ENCODE measurements at places on chromosomes 11 and 22. TPM values are rescaled to one million over a fixed set of nuclear protein-coding genes. Genes with fewer than 3 reads are reported as not detected.
A peak's percentile ranks its signal among the peaks of the same experiment; 100 is the strongest.

DNA sequence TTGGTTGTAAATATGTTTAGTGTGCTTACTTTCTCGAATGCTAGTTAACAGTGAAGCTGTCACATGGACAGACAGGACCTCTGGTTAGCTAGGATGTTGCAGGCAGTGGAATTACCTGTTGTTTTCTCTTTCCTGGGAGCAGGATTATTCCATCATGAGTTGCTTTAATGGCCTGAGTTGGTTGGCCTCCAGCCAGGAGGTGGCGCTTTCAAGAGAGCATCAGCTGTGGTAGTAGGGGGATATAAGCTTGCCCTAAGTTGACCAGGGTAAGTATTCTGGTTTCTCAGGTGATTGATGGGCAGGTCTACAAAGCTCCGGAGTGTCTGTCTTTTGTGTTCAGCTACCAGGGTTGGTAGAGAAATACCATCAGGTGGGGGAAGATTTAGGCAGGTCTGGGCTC lies 43.5 kb downstream of the NELL1 start:
- DNase-seq = no peak

GRCh38 chr11:3205261-3206155 lies 13.1 kb downstream of the MRGPRG start:
- DNase-seq = no peak

GRCh38 chr11:71395263-71395560 lies 53.0 kb downstream of the DHCR7 start:
- DNase-seq = no peak

- peak; percentile 93 for DNase-seq
Observed at GRCh38 chr11:69138265-69138664, 17.5 kb upstream of the SMIM38 start.

The ANO9 gene
- total RNA-seq = not detected

The OR51B2 gene
- 1.5 TPM for total RNA-seq

The PACSIN2 gene
- 35.9 TPM for total RNA-seq

DNA sequence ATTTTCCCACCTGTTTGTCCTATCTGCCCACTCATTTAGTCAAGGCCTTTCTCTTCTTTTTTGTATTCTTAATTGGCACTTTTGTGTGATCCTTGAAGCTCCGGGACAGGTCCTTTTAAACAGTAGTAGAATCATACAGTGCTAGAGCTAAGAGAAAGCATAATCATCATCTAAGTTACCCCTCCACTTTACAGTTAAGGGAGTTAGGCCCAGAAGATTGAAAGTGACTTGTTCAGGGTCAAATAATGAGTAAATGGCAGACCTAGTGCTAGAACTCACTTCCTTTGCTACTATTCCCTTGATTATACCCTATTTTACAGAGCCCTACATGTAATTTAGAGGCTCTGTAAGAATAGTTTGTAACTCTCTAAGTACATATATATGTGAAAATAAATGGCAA lies 2.5 kb downstream of the USP47 start:
- DNase-seq = no peak
